ENCODE measurements at places on chromosomes 7 and 10.
A peak's percentile ranks its signal among the peaks of the same experiment; 100 is the strongest.

DNA sequence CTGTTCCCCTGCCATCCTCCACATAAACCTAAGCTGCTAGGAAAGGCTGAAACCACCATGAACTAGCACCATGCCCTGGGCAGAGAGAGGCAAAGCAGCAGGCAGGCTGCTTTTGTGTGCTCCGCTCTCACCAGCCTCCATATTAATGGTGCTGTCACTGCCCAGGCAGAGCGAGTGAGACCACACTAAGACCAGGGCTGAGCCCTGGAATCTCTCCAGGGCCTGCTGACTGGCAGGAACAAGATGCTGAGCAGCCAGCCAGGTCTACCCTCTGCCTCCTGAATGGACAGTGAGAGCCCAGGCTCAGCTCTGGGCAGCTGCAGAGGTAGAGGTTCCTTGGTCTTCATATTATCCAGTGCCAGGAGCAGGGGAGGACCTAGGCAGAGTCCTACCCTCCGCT is 1.6 kb upstream of the CRHR2 start:
- DNase-seq = no peak

GRCh38 chr10:111830359-111830758 is 353.2 kb downstream of the GPAM start:
- no peak for DNase-seq

DNA sequence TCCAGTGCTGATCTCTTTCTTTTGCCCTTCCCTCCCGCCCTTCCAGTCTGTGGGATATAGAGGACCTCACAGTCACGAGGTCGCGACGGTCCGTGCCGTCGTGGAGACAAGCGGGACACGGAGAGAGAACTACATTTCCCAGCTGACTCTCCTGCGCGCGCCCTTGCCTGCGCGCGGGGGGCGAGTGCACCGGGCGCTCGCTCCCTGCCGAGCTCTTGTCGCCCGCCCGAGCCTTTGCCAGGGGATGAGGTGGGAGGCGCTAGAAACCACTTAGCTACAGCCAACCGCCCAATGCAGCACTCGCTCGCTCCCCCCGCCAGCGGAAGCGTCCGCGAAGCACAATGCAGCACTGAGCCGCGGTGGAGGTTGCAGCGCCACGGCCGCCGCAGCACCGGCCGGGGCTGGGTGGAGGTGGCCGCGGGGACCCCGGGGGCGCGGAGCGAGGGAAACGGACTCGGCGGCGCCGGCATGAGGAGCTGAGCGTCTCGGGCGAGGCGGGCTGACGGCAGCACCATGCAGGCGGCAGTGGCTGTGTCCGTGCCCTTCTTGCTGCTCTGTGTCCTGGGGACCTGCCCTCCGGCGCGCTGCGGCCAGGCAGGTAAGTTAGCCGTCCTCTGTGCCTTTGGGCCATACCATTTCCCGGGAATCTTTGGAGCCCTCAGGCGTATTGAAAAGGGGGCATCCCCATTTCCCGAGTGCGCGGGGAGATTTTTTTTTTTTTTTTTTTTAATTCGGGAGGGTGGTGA is at the start of gene ADAM22:
Gene ADAM22, plus strand, starts transcription at position 299 of the 746 bp plus-strand sequence. Its CDS starts 215 bp downstream, at position 514.
- peak; percentile 94 for DNase-seq

DNA sequence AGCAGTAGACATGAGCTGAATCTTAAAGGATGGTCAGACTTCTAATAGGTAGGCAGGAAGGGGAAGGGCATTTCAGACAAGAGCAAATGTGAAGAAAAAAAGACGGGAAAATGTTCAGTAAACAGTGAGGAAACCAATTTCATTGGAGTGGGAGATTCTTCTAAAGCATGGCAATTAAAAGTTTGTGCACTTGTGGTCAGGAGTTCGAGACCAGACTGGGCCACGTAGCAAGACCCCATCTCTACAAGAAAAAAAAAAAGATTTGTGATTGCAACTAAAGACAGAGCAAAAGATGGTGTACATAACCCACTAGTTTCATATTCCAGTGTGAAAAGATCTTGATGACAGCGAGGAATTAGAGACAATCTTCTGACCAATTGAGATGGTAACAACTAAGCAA is 41.7 kb downstream of the CCDC71L start:
- DNase-seq = no peak

- DNase-seq = no peak
These were observed 50.6 kb downstream of the FAM241B start for GRCh38 chr10:69680610-69681009.

GRCh38 chr10:75544993-75545706 is 113.7 kb downstream of the LRMDA start:
- DNase-seq = no peak

DNA sequence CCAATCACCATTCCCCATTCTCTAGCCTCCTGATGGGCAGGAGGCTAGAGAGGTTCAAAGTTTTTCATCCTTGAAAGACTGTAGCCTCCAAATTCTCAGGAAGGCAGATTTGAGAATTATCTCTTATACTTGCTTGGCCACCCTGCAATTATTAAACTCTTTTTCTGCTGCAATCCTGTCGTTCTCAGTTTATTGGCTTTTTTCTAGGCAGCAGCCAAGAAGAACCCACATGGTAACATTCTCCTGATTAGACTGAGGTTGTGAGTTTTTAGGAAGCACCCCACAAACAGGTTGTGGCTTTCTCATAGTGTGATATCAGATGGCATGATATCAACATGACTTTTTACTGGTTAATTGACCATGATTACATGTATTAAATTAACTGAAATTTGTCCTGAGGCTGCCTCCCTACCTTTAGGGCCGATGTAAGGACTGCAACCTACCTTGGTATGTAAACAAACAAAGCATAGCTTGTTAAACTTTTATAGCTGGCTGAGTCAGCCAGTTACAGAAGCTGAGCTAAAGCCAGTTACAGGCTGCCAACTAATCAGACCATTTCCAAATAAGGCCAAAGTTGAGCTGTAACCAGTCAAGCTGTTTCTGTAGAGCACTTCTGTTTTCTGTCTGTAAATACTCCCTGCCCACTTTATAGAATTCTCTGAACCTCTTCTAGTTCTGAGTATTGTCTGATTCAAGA is 3.2 kb upstream of the ZNF248 start:
- DNase-seq = no peak

- DNase-seq = no peak
These were observed 132.6 kb downstream of the ELMO1 start for GRCh38 chr7:37315772-37316715.

DNA sequence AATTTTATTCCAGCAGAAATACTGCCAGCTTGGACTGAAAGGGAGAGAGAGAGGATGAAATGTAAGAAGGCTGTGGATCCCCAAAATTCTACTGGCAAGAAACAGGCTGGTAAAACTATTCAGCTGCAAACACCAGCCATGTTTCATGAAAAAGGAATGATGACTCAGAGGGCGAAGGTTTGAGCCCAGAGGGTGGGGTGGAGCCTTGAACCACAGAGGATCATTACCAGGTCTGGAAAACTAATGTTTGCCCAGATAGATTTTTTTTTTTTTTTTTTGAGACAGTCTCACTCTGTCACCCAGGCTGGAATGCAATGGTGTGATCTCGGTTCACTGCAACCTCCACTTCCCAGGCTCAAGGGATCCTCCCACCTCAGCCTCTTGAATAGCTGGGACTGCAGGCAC is 41.7 kb upstream of the NRF1 start:
- DNase-seq = no peak

GRCh38 chr7:46569133-46569465 is 648.0 kb upstream of the IGFBP3 start:
- DNase-seq = no peak

DNA sequence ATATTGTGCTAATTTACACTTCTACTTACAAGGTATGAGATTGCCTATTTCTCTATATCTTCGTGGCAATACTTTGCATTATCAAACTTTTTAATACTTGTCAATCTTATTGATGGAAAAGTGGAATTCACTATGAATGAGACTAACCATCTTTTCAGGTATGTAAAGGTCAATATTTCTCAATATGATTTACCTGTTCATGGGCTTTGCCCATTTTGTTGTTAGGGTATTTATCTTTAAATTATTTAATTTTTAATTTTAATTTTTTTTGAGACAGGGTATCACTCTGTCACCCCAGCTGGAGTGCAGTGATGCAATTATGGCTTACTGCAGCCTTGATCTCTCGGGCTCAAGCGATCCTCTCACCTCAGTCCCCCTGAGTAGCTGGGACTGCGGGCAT is 47.8 kb upstream of the LCOR start:
- DNase-seq = no peak

DNA sequence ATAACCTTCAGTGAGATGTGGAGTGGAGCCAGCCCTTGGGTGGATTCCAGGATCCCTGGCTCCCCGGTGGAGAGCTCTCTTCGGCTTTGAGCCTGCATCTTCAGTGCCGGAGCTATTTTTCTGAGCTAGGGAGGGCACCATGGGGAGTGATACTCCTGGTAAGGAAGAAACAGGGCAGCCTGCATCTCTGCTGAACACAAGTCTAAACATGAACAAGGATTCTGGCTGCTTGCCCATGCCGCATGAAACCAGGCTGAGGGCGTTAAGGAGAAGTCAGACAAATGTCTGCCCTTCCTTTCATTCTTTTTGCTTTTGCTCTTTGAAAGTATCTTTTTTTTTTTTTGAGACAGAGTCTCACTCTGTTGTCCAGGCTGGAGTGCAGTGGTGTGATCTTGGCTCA is 60.4 kb downstream of the EVX1 start:
- no peak for DNase-seq

- DNase-seq = no peak
These were observed 187.8 kb downstream of the GNAT3 start for GRCh38 chr7:80324032-80324431.

- no peak for DNase-seq
These were observed 938.9 kb downstream of the NRG3 start for GRCh38 chr10:82813856-82814255.
